ENCODE measurements at places on chromosomes 2 and 18. TPM values are rescaled to one million over a fixed set of nuclear protein-coding genes. Genes with fewer than 3 reads are reported as not detected.

Gene GCA
- polyA plus RNA-seq: 18.5 TPM

Gene CDK15
- 0.56 TPM for polyA plus RNA-seq

Gene ASXL3
- polyA plus RNA-seq: 0.38 TPM

Gene PLGLB2
- polyA plus RNA-seq: not detected

Gene FRZB
- polyA plus RNA-seq: 277 TPM

Gene CD207
- not detected for polyA plus RNA-seq

Gene RAX
- not detected for polyA plus RNA-seq

Gene KCNK3
- 0.63 TPM for polyA plus RNA-seq

Gene DGKD
- 62.2 TPM for polyA plus RNA-seq

Gene NR4A2
- 29.2 TPM for polyA plus RNA-seq

Gene HTR2B
- 2.8 TPM for polyA plus RNA-seq

Gene ANTXR1
- polyA plus RNA-seq: 136 TPM

Gene NEU4
- 6.4 TPM for polyA plus RNA-seq

Gene RESP18
- not detected for polyA plus RNA-seq

Gene PAPOLG
- 4.0 TPM for polyA plus RNA-seq

Gene GREB1L
- polyA plus RNA-seq: 1.1 TPM

DNA sequence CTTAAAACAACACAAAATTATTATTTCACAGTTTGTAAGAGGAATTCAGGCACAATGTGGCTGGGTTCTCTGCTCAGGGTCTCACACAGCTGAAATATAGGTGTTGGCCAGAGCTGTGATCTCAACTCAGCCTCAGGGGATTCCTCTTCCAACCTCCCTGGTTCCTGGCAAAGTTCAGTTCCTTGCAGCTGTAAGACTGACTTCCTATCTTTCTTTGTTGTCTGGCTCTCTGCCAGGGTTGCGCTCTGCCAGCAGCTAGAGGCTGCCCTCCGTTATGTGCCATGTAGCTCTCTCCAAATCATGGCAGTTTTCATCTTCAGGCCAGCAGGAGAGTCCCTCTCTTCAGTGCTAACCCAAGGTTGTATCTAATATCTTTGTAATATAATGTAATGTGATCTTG, 272.5 kb upstream of the KCNJ3 start:
- no peak overlapping the region for H3K4me3 ChIP-seq
- H3K36me3 ChIP-seq: no peaks in the 10 kb centered on the region
- H3K27me3 ChIP-seq: no peaks in the 10 kb centered on the region
- DNase-seq: no peak
- no peaks in the 10 kb centered on the region for H3K4me1 ChIP-seq

DNA sequence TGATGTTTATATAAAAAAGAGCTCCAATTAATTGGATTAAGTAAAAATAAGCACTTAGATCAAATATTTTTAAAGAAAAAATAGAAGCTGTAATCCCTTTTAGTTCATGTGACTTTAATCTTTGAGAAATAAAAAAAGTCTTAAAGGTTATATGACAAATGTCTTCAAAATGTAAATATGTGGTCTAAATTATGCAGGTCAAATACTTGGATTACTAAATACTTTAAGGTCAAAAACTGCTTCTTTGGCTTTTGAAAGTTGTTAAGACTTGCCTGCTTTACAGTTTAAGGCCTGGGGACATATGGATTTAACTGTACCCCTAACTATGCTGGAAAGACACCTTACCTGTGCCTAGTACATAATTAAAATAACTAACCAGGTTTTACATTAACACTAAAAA, 15.5 kb upstream of the PDK1 start:
- no peak overlapping the region for H3K27ac ChIP-seq
- H3K4me1 ChIP-seq: no peaks in the 10 kb centered on the region
- no peak for DNase-seq
- H3K36me3 ChIP-seq: no peaks in the 10 kb centered on the region
- H3K4me3 ChIP-seq: no peak overlapping the region
- H3K27me3 ChIP-seq: no peaks in the 10 kb centered on the region

- no peaks in the 10 kb centered on the region for H3K36me3 ChIP-seq
- no peak overlapping the region for H3K4me3 ChIP-seq
- no peaks in the 10 kb centered on the region for H3K4me1 ChIP-seq
- H3K27ac ChIP-seq: no peak overlapping the region
- no peaks in the 10 kb centered on the region for H3K27me3 ChIP-seq
Measured at GRCh38 chr18:8586941-8587340, 22.3 kb upstream of the RAB12 start.

GRCh38 chr2:220348206-220348605, 720.8 kb downstream of the SLC4A3 start:
- DNase-seq: no peak
- H3K27me3 ChIP-seq: no peaks in the 10 kb centered on the region
- no peaks in the 10 kb centered on the region for H3K36me3 ChIP-seq
- H3K4me3 ChIP-seq: no peak overlapping the region

- no peak for DNase-seq
- no peak overlapping the region for H3K27ac ChIP-seq
- no peak overlapping the region for H3K4me3 ChIP-seq
- no peaks in the 10 kb centered on the region for H3K36me3 ChIP-seq
- peaks cover 4% of the 10 kb centered on the region for H3K4me1 ChIP-seq
Measured at GRCh38 chr18:13302040-13302439, 83.5 kb downstream of the LDLRAD4 start.

GRCh38 chr2:676647-677055, 555 bp downstream of the TMEM18 start:
- peak; percentile 100 for DNase-seq
- no peaks in the 10 kb centered on the region for H3K36me3 ChIP-seq
- H3K27ac ChIP-seq: no peak overlapping the region
- H3K4me3 ChIP-seq: no peak overlapping the region

DNA sequence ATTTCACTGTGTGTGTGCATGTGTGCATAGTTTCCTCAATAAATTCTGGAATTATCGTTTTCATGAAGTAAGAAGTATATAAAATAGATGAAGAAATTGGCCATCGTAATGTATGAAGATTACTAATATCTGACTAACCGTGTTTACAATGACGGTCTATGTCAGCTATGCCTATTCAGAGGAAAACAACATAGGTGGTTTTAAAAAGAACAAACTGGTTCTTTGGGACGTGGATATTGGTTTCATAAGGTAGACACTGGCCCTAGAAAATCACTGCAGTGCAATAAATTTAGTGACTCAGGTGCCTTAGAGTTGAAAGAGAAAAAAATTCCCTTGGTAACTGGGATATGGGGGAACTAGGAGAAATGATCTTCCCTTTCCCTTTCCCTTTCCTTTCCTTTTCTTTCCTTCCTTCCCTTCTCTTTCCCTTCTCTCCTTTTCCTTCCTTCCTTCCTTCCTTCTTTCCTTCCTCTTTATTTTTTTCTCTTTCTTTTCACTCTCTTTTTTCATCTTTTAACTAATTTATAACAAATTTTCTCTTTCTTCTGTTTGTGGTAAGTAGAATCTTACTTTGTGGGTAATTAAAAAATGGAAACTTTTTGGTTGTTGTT, 36.4 kb downstream of the MAP2 start:
- no peaks in the 10 kb centered on the region for H3K36me3 ChIP-seq
- no peaks in the 10 kb centered on the region for H3K4me1 ChIP-seq
- no peak overlapping the region for H3K27ac ChIP-seq
- no peak overlapping the region for H3K4me3 ChIP-seq

GRCh38 chr18:61582202-61582710, 249.0 kb downstream of the CDH20 start:
- no peak overlapping the region for H3K27ac ChIP-seq
- no peak for DNase-seq
- H3K27me3 ChIP-seq: no peaks in the 10 kb centered on the region
- H3K4me3 ChIP-seq: peak overlapping the region; percentile 52
- H3K4me1 ChIP-seq: no peaks in the 10 kb centered on the region
- no peaks in the 10 kb centered on the region for H3K36me3 ChIP-seq

DNA sequence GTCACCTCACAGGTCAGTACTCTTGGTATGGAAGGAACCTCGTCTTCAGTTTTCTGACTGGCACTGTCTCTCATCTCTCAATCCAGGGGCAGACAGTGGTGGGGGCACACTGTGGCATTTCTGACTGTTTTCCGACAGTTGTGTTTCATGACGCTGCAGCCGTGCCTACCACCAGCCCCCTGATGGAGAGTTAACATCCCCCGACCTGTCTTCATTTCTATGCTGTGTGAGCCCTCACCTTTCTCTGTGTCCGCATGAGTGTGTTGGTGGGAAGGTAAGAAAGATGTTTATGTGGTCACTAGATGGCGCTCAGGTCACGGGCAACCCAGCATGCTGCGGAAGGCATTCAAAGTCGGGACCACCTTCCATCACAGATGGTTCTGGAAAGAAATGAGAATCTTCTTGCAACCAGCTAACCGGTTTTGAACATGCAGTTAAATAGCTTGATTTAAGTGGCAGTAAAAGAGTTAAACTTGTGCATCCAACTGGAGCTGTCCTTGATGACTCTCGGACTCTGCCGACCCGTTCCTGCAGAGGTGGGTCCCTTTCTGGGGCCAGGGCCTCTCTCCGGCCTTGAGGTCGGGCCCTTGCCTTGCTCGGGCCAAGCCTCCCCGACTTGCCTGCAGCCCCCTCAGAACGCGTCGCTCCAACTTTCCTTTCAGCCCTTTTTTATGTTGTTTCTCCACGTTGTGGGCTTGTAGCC, 92.4 kb downstream of the DYSF start:
- H3K27ac ChIP-seq: no peak overlapping the region
- H3K4me3 ChIP-seq: no peak overlapping the region
- H3K27me3 ChIP-seq: no peaks in the 10 kb centered on the region
- H3K4me1 ChIP-seq: no peaks in the 10 kb centered on the region
- H3K36me3 ChIP-seq: no peaks in the 10 kb centered on the region

GRCh38 chr2:234374736-234375135, 122.1 kb downstream of the ARL4C start:
- no peak overlapping the region for H3K27ac ChIP-seq
- DNase-seq: no peak
- no peak overlapping the region for H3K4me3 ChIP-seq
- H3K27me3 ChIP-seq: no peaks in the 10 kb centered on the region
- no peaks in the 10 kb centered on the region for H3K4me1 ChIP-seq

- no peak overlapping the region for H3K4me3 ChIP-seq
- no peak overlapping the region for H3K27ac ChIP-seq
- no peaks in the 10 kb centered on the region for H3K36me3 ChIP-seq
- no peaks in the 10 kb centered on the region for H3K27me3 ChIP-seq
- no peak for DNase-seq
- peaks cover 4% of the 10 kb centered on the region for H3K4me1 ChIP-seq
Measured at GRCh38 chr18:59047321-59048047, 92.2 kb upstream of the SEC11C start.

DNA sequence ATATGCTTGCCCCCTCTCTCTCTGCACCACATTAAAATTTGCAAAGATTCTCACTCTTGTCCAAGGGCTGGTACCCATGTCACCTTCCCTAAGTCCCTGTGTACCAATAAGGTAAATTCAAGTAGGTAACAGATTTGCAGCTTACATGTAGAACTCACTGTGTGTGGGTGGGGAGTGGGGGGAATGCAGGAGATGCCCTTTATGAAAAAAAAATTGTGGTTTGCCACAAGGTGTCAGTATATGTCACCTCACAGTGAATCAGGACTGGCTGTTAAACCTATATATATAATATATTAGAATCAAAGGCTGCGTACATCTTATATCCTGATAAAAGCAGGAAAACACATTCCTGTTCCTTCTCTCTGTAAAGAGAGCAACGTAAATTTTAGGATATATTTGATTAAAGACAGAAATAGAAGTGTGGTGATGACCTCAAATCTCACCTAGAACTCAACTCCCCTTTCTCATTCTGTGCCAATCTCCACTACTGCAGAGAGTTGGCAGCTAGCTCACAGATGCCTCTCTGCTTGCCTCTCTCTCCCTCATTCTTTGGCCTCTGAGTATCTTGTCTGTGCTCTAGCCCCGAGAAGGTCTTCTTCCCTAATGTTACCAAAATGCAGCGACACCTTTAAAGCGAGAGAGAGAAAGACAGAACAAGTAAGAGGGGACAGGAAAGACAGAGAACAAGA, 536 bp downstream of the XDH start:
- no peak for DNase-seq
- H3K27me3 ChIP-seq: no peaks in the 10 kb centered on the region
- H3K36me3 ChIP-seq: no peaks in the 10 kb centered on the region
- H3K4me3 ChIP-seq: no peak overlapping the region
- no peak overlapping the region for H3K27ac ChIP-seq

DNA sequence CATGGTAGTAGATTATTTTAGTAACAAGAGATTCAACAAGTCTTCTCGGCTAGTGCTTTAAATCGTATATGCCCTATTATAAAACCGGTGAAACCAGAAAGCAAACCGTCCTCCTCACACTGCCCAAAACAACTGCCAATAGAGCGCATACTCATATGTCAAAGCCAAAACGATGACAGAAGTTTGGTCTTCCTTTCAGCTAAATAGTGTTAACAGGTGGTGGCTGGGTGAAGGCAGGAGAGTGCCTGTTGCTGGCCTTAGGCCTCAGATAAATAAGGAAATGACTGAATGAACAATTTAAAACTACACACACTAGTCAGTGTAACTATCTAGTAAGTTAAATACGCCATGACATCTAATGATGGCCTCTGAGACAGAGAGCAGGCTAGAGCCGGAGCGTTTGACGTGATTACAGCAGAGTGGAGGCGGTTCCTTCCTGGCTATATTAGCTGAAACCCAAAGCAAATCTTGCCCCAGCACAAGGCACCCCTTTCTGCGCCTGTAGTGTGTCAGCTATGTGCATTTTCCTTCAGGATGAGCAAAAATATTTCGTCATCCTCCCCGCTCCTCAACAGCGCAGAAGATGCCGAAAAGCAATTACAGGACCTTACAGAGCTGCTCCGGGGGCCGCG, 1.6 kb downstream of the LONRF2 start:
- peak overlapping the region; percentile 14 for H3K4me3 ChIP-seq
- H3K27ac ChIP-seq: no peak overlapping the region
- no peaks in the 10 kb centered on the region for H3K4me1 ChIP-seq
- no peaks in the 10 kb centered on the region for H3K27me3 ChIP-seq
- no peak for DNase-seq
- no peaks in the 10 kb centered on the region for H3K36me3 ChIP-seq

DNA sequence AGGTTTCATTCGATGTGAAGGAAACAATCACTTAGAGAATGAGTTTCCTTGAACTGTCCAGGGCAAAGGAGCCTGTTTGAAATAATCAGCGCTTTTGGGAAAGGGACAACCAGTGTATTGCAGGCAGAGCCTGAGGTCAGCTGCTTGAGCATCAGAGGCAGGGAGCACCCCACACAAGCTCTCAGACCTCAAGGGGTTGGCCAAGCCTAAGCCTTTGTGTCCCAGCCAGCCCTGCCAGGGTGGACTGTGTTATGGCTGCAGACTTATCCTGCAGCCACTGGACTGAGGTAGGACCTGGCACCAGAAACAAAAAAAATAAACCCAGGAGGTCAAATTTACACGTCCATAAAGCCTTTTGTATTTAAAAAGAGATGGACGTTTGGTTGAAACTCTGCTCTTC, 228.3 kb downstream of the SEPTIN10 start:
- DNase-seq: peak; percentile 22
- no peaks in the 10 kb centered on the region for H3K4me1 ChIP-seq
- no peak overlapping the region for H3K27ac ChIP-seq
- no peaks in the 10 kb centered on the region for H3K36me3 ChIP-seq
